ENCODE measurements at places on chromosomes 4 and X.

DNA sequence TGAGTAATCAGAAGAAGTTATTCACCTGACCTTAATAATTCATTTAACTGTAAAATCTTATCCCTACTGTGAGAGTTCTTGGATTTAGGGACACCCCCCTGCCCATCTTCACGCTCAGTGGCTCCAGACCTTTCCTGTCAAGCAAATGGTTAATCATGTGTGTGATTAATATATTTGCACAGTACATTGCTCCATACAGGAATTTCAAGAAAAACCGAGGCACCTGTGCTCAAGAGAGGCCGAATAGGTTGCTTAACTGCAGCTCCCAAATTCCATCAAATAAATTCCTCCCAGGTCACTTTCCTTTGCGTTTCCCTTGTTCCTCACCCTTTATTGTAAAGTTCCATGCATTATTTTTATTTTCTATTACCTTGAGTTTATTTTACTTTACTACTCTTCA is 119.5 kb downstream of the STOX2 start:
- DNase-seq = no peak

DNA sequence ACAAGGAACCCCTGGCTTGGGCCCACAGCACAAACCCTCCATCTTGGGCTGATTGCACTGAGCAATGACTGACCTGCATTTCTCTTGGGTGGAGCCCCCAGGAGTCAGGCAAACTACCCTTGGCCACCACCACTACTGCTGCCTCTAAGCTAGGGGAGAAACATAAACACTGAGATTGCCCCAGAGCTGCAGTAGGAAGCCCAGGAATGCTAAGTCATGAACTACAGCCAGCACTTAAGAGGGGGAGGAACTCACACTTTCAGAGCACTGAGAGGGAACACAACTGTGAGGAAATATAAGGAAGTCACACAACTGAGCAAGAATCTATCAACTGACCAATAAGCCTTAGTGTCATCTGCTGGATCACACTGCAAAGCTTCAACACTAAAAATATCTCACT is 111.6 kb upstream of the PPP3CA start:
- DNase-seq = no peak

- DNase-seq = no peak
Observed at GRCh38 chrX:19237901-19238300, 105.8 kb upstream of the PDHA1 start.

DNA sequence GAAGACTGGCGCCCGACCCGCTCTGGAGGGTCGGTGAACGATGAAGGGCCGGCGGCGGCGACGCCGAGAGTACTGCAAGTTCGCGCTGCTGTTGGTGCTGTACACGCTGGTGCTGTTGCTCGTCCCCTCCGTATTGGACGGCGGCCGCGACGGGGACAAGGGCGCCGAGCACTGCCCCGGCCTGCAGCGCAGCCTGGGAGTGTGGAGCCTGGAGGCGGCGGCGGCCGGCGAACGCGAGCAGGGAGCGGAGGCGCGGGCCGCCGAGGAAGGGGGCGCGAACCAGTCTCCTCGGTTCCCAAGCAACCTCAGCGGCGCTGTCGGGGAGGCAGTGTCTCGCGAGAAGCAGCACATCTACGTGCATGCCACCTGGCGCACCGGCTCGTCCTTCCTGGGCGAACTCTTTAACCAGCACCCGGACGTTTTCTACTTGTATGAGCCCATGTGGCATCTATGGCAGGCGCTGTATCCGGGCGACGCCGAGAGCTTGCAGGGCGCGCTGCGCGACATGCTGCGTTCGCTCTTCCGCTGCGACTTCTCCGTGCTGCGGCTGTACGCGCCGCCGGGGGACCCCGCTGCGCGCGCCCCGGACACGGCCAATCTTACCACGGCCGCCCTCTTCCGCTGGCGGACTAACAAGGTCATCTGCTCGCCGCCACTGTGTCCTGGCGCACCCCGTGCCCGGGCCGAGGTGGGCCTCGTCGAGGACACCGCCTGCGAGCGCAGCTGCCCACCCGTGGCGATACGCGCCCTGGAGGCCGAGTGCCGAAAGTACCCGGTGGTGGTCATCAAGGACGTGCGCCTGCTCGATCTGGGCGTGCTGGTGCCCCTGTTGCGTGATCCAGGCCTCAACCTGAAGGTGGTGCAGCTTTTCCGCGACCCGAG is 568 bp downstream of the CHST7 start:
- DNase-seq = peak; percentile 69

DNA sequence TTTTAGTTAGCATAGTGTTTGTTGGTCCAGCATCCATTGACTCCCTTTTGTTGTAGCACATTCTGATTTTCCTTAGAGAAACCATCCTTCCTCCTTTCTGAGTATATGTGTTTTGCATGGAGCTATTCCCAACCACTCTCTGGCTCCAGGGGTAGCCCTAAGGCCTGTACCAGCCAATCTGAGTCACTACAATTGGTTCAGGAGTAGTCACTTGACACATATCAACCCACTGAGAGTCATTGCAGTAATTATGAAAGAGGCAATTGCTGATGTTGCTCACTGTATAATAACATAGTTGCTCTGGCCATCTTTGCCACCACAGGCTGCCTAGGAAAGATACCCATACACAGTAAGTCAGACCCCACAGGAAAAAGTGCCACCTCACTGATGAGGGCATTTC is 71.2 kb upstream of the GRID2 start:
- DNase-seq = no peak

- DNase-seq = peak; percentile 25
Observed at GRCh38 chr4:184251670-184251980, 34.0 kb upstream of the ENPP6 start.

DNA sequence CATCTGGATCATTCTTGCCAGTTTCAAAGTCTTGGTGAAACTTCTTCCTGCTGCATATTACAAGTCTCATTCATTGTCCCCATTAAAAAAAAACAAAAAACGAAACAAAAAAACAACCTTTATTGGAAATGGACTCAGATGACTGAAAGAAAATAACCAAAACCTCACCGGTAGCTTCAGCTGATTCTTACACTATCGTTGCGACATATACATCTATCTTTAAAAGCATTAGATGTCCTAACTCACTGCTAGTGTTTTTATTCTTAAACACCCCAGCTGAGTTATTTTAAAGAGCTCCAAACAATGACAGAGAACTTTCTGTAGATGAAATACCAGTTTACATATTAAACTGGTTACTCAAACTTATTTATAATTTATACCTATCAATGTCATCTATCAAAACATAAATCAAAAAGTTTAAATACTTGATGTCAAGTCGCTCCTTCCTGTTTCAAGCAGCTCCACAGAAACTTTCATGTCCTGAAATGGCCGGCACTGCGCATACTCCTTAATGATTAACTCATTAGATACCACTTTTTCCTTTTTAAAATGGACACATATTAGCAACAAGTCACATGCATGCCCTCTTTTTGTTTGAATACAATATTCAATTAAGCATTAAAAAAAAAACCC is 87.2 kb downstream of the HPRT1 start:
- no peak for DNase-seq

GRCh38 chr4:132662456-132662855 is 486.6 kb upstream of the PCDH10 start:
- no peak for DNase-seq

- no peak for DNase-seq
Observed at GRCh38 chr4:146096371-146096770, 79.1 kb upstream of the LSM6 start.

DNA sequence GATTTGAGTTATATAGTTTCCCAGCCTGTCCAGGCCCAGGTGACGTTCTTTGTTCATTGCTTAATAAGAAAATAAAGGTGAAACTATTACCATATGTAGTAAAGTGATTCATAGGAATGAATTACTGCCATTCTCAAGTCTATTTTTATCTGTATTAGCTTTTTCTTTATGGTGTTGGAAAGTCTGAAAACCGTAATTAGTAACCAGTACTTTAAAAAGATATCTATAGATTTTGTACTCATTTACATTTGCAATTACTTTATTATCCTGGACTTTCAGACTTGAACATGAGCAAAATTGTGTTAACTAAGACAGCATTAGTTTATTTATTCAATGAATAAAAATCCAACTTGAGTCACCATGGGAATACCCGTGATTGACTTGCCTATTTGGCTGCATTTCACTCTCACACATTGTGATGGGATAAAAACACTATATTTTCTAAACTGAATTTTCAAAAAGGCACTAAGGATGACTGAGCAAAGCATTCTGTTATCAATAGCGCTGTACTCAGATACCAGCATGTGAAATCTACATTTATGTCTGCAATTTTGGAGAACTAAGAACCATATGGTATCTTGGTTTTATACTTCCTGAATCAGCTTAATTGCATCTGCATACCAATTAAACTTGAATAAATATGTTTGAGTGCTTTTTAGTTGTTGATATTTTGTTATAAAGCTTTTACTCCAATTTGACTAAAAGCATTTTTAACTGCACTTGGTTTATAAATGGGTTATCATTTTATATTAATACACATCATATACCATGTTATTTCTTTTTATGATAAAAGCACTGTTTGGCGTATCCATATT is 154.6 kb downstream of the CCSER1 start:
- DNase-seq = no peak

DNA sequence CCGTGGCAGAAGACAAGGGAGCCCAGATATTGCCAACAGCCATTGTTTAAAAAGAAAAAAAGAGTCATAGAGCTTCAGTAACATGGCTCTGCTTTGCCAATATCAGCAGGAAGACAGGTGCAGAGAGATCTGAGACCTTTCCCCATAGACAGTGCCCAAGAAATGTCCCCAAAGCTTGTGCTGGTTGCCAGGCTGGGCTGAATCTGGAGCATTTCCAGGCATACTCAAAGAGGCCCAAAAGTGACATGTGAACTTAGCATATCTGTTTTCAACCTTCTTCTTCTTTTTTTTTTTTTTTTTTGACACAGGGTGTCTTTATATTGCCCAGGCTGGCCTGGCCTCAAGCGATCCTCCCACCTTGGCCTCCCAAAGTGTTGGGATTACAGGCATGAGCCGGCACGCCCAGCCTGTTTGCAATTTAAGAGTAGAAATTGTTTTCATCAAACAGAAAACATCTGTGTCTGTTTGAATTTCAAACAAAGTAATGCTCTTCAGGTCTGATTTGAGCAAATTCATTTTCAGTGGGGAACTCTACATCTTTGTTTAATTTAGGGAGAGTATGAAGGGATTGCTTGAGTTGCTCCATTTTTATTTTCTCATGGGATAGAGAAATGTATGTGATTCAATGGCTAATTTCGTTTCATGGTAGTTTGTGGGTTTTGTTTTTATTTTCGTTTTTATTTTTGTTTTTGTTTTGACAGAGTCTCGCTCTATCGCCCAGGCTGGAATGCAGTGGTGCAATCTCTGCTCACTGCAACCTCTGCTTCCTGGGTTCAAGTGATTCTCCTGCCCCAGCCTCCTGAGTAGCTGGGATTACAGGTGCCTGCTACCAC is 56.6 kb upstream of the RBM47 start:
- no peak for DNase-seq

DNA sequence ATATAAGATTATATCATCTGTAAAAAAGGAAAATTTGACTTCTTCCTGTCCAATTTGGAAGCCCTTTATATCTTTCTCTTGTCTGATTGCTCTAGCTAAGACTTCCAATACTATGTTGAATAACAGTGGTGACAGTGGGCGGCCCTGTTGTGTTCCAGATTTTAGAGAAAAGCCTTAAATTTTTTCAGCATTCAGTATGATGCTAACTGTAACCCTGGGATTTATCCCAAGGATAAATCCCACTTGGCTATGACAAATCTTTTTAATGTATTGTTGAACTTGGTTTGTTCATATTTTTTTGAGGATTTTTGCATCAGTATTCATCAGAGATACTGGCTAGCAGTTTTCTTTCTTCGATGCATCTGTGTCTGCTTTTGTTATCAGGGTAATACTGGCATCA is 217.2 kb upstream of the ARSJ start:
- DNase-seq = no peak
